ENCODE measurements at places on chromosomes 7 and 10.

GRCh38 chr7:128738570-128739047, 550 bp upstream of the CALU start:
- DNase-seq = no peak

DNA sequence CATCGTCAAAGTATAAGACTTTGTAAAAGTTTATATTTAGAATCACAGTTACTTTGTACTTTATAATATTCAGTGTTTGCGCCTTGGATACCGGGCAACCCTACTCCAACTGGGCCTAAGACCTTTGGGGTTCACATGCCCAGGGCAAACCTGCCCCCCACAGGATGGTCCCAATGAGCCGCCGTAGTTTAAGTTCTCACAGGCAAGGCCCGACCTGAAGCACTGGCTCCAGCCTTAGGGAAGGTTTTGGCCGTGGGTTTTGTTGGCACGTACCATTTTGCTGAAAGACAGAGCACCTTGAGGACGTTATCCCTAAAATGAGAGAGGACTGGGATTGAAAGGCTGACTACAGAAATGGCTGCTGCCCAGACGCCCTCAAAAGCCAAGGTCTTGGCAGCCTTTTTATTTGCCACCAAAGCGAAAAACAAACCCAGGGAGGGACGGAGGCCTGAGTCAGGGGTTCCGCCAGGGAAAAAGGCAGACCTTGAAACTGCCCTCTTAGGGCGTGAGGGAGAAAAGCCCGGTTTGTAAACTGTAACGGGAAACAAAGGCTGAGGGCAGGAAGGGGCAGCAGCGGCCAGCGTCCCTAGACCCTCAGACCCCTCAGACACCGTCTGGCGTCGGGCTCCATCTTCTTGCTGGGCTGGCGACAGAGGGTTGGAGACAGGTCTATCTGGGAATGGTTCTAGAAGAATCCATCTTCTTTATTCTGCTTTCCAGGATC, at the start of gene CCDC172:
CCDC172 (plus strand) TSS at position 222 of the 724 bp plus-strand sequence. CDS start 564 bp downstream, outside the sequence.
- DNase-seq = no peak

- peak; percentile 79 for DNase-seq
Measured at GRCh38 chr7:98617051-98617959, at the start of gene NPTX2. TSS of gene NPTX2 (plus strand) at chr7:98617285. CDS start at chr7:98617462, 177 bp downstream.

DNA sequence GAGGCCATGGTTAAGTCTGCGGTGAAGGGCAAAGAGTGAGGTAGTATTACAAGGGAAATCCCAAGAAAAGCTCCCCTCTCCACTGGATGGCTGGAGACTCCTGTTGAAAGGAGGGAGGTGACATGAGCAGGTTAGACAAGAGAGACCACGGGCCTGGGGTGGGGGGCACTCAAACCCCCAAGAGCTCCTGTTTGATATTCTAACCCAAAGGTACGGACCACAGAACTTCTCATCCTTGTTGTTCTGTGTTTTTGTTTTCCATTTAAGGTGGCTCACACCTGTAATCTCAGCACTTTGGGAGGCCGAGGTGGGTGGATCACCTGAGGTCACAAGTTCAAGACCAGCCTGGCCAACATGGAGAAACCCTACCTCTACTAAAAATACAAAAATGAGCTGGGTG, 11.6 kb downstream of the VSTM4 start:
- no peak for DNase-seq

GRCh38 chr7:19061331-19061730, 56.1 kb downstream of the TWIST1 start:
- DNase-seq = no peak

DNA sequence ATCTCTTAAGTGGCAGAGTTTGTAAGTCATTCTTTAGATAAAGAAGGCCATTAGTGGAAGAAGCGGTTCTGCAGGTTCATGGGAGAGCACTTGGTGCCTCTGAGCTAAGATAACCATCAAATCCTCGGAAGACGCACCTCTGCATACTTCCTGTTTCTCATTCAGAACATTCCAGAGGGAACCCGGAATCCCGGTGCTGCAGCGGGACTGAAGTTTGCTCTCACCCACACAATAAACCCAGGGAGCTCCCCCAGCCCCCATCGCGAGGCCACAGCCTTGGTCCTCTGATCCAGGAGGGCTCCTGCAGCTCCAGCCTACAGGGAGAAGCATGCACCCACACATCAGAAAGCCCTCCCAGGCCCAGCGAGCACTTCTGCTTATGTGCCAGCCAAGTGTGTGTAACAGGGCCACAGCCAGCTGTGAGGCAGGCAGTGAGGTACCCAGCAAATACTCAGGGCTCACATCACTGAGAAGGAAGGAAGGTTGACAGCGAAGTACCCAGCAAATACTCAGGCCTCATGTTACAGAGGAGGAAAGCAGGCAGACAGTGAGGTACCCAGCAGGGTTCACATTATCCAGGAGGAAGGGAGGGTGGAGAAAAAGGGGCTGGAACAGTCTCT, 142.4 kb downstream of the DIP2C start:
- DNase-seq = no peak
